Left ventricle myocardium superior (tissue), 1 donor: ENCODE measurements at places on chromosomes 5 and 9.

DNA sequence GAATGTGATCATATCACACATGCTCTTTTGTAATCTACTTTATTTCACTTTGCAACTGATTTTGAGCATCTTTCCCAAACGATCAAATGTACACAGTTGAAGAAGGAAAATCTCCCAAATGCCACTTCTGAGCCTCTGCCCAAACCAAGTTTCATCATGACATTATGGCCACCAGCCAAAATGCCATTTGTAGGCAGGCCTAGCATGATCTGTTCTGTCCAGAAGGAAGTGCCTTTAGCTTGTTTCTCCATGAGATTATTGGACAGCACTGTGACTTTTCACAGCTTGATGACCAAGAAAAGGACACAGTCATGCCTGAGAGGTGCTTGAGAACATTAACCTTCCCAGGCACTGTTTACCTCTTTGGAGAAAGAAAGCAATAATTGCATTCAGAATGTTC is 73.2 kb upstream of the PIP5K1B start:
- DNase-seq, result no peak

DNA sequence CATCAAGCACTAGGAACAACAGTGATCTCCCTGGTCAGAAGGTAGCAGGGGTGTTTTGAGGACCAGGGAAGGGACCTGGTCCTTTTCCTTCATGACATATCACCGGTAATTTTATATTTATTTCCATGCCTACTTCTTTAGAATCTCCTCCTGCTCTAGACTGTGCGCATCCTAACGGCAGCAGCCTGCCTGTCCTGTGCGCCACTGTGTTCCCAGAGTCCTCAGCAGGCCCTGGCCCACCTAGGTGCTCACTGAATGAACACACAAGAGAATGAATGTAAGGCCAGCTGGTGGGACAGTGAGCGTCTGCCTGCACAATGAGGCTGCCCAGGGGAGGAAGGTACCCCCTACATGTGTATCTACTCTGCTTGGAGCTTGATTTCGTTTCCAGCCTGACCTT is 51.5 kb downstream of the C5orf15 start:
- DNase-seq, result no peak

DNA sequence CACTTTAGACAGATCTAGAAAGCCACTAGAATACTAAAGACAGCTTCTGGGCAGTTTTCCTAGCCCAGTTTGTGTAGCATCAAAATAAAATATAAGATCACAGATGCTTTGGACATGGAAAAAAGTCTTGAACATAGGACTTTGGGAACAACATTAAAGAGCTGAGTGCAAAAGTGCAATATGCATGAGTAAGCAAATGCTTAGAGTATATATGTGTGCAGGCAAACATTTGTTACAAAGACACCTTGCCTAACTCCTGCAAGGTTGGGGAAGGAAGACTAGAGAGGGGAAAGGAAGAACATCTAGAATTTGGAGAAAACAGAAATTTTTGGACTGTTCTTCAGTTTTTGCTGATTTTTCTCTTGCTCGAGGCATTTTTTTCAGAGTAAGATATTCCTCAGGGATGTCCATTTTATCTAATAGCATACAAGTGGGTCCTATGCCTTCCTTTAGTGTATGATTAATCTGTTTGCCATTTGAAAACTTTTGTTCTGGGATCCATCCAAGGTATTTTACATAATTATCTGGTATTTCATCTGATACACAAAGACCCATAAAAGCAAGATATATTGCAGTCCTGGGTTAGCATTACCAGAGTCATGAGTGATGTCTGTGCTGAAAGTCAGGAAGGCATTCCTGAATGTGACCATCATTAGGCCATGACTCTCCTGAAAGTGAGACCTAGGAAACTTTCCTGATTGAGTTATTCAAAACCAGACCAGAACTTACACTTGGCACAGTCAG is 142.0 kb upstream of the RGMB start:
- DNase-seq, result no peak

- no peak for DNase-seq
Observed at GRCh38 chr5:124104821-124105220, 592.8 kb downstream of the CSNK1G3 start.

DNA sequence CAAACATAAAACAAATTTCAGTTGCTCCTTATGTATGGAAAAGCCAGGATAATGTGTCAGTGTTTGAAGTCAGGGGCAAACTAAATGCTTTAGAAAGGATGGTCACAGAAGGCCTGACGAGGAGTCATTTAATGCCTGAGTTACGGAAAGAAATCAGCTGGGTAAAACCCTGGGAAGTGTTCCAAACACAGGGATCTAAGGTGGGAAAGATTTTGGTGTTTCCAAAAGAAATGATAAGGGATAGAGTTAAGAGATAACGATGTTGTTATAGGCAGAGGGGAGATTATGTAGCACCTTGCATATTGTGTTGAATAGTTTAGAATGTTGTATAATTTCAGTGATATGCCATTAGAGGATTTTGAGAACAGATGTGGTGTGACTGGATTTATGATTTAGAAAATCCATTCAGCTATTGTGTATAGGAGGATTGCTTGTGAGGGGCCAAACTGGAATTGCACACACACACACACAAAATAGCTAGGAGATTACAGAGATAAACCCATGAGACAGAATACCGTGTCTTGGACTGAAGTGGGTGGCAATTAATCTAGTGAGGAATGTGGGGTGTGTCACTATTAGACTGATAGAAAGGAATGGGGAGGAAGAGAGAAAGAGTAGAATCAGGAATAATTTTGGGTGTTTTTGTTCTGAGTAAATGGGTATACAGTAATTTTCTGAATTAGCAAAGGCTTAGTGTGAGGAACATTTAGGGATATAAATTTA is 274.2 kb upstream of the DAB2 start:
- no peak for DNase-seq

GRCh38 chr9:124198948-124199347 is 58.8 kb upstream of the NEK6 start:
- no peak for DNase-seq

- DNase-seq, result no peak
Observed at GRCh38 chr5:78907255-78907891, 77.7 kb downstream of the ARSB start.

DNA sequence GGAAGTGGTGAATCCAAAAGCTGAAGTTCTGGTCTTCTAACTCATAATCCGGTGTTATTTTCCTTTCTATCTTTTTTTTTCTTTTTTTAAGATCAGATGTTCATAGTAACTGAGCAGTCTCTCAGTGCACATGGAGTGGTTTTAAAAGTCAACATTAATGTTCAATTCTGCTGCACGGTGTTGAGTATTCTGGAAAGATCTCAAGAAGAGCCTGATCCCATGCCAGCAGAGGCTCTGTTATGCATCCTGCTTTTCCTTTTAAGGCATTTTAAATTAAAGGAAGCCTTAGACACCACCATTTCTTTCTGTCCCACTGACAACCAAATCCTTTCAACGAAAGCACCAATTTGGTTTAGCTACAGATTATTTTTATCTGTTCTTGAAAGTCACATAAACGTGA is 33.4 kb downstream of the SEMA5A start:
- DNase-seq, result no peak

GRCh38 chr5:31124026-31124425 is 69.5 kb upstream of the CDH6 start:
- DNase-seq, result no peak

GRCh38 chr5:126680191-126680817 is 79.6 kb downstream of the PHAX start:
- no peak for DNase-seq

- no peak for DNase-seq
Observed at GRCh38 chr9:134404376-134405358, 78.4 kb downstream of the RXRA start.

GRCh38 chr9:16753256-16753655 is 117.2 kb downstream of the BNC2 start:
- DNase-seq, result no peak
